NCI-H2171 treated with DMSO at 0.1 percent for 48 hours (cell line): ENCODE measurements at places on chromosomes 11 and 22.

- DNase-seq, result no peak
Measured at GRCh38 chr22:35538801-35539321, 1.8 kb upstream of the RASD2 start.

- DNase-seq, result no peak
Measured at GRCh38 chr11:38019072-38019775, 1421.2 kb upstream of the RAG2 start.

GRCh38 chr11:57647960-57648800 is 1.5 kb downstream of the YPEL4 start:
- DNase-seq, result peak; percentile 31

GRCh38 chr22:47375621-47376321 is 613.3 kb downstream of the TBC1D22A start:
- DNase-seq, result no peak

DNA sequence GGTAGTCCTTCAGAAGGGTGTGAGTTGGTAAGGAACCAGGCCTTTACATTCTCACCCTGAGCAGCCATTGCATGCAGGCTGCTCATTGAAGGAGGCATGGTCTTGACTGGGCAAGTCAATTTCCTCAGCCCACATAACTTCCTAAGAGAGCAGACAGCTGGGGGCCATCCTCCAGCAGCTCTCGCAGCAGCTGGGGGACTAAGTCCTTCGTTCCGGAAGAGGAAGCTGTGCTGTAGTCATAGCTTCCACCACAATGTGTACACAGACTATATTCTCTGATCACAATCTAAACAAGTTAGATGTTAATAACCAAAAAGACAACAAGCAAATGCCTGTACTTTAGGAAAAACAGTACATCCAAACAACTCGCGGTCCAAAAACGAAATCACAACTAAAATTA is 30.1 kb upstream of the MPPED1 start:
- DNase-seq, result no peak

DNA sequence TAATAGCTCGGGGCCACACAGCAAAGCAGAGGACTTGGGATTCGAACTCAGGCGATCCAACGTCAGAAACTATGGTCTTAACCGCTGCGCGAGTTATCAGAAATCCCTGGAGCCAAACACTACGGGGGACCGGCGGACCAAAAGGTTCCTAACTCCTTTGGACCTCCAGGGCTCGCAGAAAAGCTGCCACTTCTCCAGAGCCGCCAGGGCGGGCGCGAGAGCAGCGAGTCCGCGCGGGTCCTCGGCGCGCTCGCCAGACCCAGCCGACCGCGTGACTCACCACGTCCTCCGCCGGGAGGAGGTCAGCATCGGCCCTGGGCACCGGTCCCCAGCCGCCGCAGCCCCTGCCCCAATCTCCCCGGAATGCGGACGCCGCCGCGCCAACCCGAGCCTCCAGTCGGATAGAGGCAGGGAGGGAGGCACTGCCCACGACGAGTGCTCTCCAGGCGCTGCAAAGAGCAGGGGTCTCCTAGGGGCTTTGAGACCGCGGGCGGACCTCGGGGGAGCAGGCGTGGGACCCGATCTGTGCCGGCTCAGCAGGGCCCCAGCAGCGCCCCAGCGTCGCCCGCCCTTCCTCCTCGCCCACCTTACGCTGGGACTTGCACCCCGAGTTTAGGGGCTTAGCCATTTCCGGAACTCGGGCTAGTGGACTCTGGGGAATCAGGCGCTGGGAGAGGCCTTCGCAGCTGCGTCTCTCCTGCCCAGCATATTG is 6.2 kb upstream of the ALX4 start:
- DNase-seq, result no peak

DNA sequence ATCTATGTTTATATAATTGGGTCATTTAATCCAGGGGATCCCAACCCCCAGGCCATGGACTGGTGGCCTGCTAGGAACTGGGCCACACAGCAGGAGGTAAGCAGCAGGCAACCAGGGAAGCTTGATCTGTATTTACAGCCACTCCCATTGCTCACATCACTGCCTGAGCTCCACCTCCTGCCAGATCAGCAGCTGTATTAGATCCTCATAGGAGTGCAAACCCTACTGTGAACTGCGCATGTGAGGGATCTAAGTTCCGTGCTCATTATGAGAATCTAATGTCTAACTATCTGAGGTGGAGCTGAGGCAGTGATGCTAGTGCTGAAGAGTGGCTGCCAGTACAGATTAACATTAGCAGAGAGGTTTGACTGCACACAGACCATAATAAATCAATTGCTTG is 32.8 kb downstream of the MS4A2 start:
- no peak for DNase-seq

GRCh38 chr22:35638410-35638809 is 9.8 kb upstream of the APOL6 start:
- no peak for DNase-seq

DNA sequence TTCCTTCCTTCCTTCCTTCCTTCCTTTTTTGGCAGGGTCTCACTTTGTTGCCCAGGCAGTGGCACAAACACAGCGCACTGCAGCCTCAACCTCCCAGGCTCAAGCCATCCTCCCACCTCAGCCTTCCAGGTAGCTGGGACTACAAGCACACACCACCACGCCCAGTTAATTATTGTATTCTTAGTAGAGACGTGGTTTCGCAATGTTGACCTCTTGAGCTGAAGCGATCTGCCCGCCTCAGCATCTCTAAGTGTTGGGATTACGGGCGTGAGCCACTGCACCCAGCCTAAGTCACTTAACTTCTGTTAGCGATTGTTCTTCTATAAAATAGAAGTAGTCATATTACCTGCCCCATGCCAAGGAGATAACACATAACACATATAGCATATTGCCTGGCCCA is 2.8 kb upstream of the SYTL2 start:
- DNase-seq, result no peak

GRCh38 chr11:112266410-112266778 is 5.7 kb upstream of the PLET1 start:
- DNase-seq, result no peak

DNA sequence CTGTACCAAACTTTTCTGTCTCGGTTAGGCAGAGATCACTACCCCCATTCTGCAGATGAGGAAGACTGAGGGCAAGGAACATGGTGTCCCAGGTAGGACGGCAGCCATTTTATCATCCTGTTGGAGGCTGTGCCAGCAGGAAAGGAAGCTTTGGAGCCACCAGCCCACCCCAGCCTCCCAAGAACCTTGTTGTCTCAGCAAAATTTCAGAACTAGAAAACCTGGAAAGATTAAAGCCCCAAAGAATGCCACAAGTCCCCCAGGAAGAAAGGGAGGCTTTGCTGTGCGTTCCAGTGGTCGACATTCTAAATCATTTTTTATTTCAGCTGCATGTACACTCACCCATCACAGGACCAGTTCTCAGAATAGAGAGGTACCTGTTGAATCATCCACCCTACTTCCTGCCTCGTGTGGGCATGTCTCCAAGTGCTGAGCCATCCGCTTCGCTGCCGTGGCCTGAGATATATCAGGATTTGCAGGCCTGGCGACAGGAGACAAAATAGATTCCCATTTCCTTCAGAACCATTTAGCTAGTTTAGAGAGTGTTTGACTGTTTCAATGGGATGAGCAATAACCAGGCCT is 13.0 kb upstream of the EIF3D start:
- DNase-seq, result no peak

DNA sequence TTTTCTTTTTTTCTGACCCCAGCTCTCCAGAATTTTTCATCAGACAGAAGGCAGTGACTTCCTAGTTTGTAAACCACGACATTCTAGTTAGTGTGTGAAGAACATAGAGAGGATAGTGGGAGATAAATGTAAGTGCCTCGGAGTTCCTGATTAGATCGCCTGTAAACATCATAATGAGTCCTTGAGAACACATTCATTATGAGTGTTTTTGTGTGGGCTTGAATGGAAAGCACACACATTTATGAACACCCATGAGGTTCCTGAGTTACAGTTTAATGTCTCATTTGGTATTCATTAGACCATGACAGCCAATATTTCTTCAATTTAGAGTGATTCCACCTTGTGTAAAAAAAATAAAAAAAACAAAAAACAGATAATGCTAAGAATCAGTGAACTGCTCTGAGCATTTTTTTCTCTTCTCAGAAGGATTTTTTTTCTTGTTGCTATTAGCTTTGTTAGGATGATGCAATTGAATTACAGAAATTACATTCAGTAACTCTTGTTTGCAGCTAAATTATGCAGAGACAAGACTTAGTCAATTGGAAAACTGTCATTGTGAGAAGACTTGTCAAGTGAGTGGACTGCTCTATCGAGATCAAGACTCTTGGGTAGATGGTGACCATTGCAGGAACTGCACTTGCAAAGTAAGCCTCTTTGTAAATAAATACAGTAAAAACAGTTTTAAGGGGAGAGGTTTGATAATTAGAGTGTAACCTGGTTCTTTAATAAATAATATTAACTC is 257.6 kb downstream of the NELL1 start:
- DNase-seq, result no peak

DNA sequence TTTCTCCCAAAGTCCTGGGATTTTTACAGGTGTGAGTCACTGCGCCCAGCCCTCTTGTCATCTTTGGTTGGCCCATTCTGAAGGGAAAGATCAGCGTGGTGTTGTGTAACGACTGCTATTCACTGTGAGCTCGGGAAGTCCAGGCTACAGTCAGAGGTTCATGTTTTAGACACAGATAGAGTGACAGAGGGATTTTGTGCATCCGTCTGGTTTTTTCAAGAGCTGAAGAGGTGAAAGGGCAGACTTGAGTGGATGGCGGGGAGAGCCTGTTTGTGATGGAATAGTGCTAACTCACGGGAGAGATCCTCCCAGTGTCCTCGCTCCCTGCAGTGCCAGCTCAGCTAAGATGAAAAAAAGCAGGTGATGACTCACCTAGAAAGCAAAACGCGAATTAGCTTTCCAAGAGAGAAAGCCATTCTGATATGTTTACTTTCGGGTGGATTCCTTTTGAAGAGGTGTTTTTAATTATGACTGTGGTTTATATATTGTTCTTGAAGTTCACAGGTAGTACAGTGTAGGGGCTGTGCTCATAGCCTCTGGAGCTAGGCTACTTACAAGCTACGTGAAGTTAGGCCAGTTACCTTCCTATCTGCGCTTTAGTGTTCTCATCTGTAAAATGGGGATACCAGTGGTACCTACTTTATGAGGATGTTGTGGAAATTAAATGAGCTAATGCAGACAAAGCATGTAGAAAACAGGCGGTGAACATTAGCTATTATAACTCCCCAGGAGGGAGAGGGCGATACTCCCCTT is 67.2 kb downstream of the C11orf91 start:
- DNase-seq, result peak; percentile 50

GRCh38 chr22:27952091-27952490 is 33.0 kb upstream of the PITPNB start:
- no peak for DNase-seq

DNA sequence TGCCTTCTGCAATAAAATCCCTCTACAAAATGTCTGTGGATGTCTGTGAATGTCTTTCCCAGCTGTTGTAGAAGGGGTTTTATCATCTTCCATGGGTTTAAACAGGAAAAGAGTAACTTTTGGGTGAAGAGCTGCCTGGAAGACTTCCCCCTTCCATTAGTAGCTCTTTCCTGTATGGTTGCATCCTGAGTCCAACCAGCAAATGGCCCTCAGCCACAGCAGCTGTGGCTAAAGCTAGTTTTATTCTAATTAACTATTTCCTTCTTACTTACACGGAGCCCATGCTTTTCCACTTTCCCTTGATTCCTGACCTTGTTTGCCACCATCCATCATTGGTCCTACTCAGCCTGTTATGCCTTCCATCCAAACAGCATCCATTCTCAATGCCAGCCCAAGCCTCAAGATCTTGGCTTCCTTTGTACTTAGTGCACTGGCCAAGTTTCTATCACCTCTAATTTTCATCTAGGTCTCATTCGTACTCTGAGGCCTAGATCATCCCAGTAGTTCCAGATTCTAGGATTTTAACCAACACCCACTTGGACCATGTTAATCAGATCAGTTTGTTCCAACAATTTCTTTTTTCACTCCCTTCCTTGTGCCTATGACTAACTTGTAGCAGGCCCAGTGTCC is 41.5 kb upstream of the CADM1 start:
- DNase-seq, result no peak

- DNase-seq, result no peak
Measured at GRCh38 chr11:1090600-1091331, 16.1 kb downstream of the MUC2 start.

- DNase-seq, result no peak
Measured at GRCh38 chr11:117259417-117259816, 26.9 kb downstream of the RNF214 start.

DNA sequence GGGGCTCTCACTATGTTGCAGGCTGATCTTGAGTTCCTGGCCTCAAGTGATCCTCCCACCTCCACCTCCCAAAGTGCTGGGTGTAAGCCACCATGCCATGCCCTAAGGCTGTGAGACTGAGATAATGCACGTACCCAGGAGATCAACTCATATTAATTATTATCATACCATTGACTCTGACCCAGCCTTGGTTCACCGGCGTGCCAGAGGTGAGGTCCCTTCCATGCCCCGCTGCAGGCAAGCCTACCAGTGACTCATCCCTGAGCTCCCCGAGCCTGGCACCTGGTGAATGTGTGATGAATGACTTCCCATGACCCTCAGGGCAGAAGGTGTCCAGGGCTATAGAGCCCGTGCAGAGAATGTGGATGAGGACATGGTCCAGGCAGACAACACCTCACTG is 12.1 kb downstream of the GAL3ST1 start:
- no peak for DNase-seq

DNA sequence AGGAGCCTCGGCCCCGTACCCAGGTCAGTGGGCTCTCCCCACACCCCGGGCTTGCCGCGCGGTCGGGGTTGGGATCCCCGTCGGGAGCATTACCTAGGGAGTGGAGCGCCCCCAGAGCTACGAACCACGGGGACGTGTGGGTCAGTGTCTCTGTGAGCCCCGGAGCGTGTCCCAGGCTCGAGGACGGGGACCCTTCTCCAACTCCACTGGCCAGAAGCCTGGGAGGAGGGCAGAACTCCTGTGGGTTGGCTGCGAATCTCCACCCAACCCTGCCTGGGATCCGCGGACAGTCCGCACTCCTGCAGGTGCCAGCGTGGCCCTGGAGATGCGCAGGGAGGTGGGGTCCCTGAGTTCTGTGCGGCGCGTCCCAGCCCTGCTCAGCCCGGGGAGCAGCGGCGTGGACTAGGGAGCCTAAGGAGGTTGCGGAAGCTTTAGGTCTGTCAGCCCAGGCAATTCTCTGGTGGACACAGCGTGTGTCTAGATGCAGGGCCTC is 346 bp downstream of the PPFIBP2 start:
- DNase-seq, result no peak

DNA sequence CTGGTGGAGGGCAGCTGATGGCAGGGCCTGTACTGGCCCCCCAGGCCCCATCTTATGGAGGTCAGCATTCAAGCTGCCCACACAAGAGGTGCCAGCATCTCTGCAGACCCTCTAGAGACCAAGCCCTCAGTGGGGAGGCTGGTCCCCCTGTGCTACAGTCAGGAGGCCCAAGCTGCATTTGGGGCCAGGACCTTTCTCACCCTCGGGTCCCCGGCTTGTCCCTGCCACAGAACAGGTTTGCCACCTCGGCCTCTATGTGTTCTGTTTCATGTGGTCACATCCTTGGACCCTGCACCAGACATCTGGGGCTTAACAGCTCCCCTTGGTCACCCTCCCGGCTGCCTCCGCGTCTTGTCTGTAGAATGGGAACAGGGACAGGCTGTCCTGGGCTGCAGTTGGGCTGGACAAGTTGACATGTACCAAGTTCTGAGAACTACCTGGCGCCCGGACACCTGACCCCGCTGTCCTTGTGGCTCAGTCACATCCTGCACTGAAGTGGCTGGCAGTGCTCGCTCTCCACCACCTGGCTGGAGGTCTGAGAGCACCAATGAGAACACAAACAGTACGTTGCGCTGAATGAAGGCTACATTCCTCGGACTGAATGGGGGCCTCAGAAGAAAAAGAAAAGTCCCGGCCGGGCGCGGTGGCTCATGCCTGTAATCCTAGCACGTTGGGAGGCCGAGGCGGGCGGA is 2.7 kb upstream of the PLXNB2 start:
- DNase-seq, result no peak
